ENCODE measurements at places on chromosomes 7 and 10.

GRCh38 chr7:138670594-138670993 lies 30.6 kb downstream of the SVOPL start:
- no peak for DNase-seq
- H3K4me3 ChIP-seq: no peak overlapping the region
- H3K27ac ChIP-seq: no peak overlapping the region
- no peaks in the 10 kb centered on the region for H3K36me3 ChIP-seq
- peaks cover 25% of the 10 kb centered on the region for H3K27me3 ChIP-seq

GRCh38 chr7:12357508-12357907 lies 46.2 kb downstream of the VWDE start:
- H3K27me3 ChIP-seq: peaks cover 9% of the 10 kb centered on the region
- no peaks in the 10 kb centered on the region for H3K4me1 ChIP-seq
- DNase-seq: no peak
- no peak overlapping the region for H3K27ac ChIP-seq

- H3K4me1 ChIP-seq: peaks cover 40% of the 10 kb centered on the region
- H3K4me3 ChIP-seq: no peak overlapping the region
- H3K27me3 ChIP-seq: no peaks in the 10 kb centered on the region
- no peak for DNase-seq
- no peak overlapping the region for H3K27ac ChIP-seq
Measured at GRCh38 chr7:129615018-129615417, 3.5 kb downstream of the NRF1 start.

- no peaks in the 10 kb centered on the region for H3K27me3 ChIP-seq
- DNase-seq: no peak
- no peaks in the 10 kb centered on the region for H3K36me3 ChIP-seq
- H3K4me1 ChIP-seq: no peaks in the 10 kb centered on the region
Measured at GRCh38 chr7:143850682-143851081, 51.3 kb downstream of the TCAF1 start.

GRCh38 chr7:158468181-158468580 lies 119.4 kb downstream of the PTPRN2 start:
- no peak for DNase-seq
- no peaks in the 10 kb centered on the region for H3K27me3 ChIP-seq
- H3K27ac ChIP-seq: no peak overlapping the region
- no peaks in the 10 kb centered on the region for H3K4me1 ChIP-seq
- no peak overlapping the region for H3K4me3 ChIP-seq

- H3K4me1 ChIP-seq: peaks cover 73% of the 10 kb centered on the region
- H3K27me3 ChIP-seq: no peaks in the 10 kb centered on the region
- H3K27ac ChIP-seq: no peak overlapping the region
Measured at GRCh38 chr7:47586925-47587324, 5.0 kb upstream of the TNS3 start.

DNA sequence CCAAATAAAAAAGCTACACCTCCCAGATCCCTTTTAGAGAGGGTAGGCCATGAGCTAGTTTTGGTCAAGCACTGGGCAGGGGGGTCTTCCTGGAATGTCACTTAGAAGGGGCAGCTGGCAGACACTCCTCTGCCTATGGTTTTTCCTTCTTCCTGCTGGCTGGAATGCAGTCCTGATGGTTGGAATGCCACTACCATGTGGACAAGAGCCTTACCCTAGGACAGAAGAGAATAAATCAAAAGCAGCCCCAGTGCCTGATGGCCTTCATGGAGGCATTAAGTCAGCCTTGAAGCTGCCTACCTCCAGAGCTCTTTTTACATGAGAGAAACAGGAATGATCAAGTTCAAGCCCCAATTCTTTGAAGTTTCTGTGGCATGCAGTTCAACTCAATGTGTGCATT lies 43.5 kb upstream of the SORBS1 start:
- H3K4me3 ChIP-seq: no peak overlapping the region
- H3K36me3 ChIP-seq: peaks cover 21% of the 10 kb centered on the region
- H3K27me3 ChIP-seq: peaks cover 2% of the 10 kb centered on the region
- DNase-seq: no peak
- no peak overlapping the region for H3K27ac ChIP-seq

- no peaks in the 10 kb centered on the region for H3K36me3 ChIP-seq
- DNase-seq: no peak
- no peak overlapping the region for H3K4me3 ChIP-seq
- no peaks in the 10 kb centered on the region for H3K27me3 ChIP-seq
- no peak overlapping the region for H3K27ac ChIP-seq
Measured at GRCh38 chr10:86305521-86305920, 61.1 kb downstream of the GRID1 start.

Data from osteocyte (in vitro differentiated cells).